Fibroblast of skin of right biceps (primary cell): ENCODE measurements at places on chromosomes 13 and 19.

- DNase-seq, result peak; percentile 3
These were observed 642.1 kb upstream of the ARGLU1 start for GRCh38 chr13:107209824-107210722.

- DNase-seq, result no peak
These were observed 318.7 kb upstream of the NBEA start for GRCh38 chr13:34623331-34623730.

- no peak for DNase-seq
These were observed 68.5 kb upstream of the GPR183 start for GRCh38 chr13:99375738-99376080.

DNA sequence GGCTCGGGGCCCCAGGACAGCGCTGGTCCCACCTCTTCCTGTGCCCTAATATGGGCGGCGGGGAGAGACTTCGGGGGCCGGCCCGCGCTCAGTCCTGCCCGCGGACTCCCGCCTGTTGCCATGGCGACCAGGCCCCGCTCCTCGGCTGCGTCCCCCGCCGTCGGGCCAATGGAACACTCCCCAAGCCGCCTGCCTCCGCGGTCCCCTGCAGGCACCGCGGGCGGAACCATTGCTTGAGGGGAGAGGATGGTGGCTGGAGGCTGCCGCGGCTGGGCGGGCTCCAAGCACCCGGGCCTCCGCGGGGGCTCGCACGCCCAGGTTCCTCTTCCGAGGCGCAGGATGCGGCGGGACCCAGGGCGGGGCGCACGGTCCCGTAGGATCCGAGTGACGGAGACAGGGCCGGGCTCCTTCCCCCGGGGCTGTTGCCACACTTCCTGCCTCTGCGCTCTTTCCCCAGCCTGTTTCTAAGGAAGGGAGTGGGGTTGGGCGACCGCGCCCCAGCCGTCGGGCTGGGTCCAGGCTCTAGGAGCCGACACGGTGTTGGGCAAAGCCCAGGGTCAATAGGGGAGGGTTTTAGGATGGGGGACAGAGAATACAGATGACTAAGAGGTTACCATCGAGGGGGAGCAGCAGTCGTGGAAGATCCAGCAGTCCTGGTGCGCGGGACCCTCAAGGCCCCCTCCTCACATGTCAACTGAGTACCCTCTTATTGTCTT is 1.2 kb upstream of the JUNB start:
- DNase-seq, result peak; percentile 97

DNA sequence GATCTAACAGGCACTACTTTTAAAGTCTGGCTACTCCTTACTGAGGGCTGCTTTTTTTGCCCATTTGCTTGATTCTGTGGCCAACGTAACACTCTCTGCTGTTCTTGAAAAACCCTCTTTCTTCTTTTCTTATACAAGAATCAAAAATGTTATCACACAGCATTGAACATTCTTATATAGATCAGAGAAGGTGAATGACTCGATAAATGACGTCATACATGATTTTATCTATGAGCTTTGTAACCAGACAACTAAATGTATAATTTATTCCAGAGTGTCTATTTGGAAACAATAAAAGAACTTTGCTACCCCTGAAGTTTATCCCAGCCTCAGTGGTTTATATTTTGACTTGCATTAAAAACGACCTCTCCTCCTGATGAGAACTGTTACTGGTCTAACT is 12.4 kb downstream of the RFX2 start:
- DNase-seq, result no peak

GRCh38 chr13:73081256-73081915 is 22.6 kb downstream of the KLF5 start:
- no peak for DNase-seq

GRCh38 chr13:108561149-108561548 is 68.3 kb upstream of the MYO16 start:
- no peak for DNase-seq

DNA sequence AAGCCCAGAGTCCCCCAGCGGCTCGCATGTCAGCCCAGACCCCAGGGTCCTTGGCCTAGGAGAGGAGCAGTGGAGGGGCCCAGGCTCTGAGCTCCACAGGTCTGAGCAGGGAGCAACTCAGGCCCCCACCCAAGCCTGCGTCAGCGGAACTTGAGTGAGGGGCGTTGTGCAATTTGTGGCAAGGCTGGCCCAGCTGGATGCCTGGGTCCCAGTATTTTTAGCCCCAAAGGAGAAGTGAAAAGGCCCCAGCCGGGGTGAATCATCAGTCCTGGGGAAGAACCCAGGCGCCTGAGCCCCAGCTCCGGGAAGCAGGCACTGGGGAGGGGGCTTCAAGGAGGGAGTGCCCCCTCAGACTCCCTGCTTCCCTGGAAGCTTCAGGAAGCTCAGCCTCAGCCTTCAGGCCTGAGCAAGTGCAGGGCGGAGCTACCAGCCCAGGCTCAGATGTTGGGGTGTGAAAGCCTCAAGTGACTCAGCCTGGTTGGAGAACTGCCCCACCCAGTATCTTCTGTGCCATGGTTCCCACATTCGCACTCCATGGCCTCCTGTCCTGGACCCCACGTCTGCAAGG is 7.2 kb downstream of the MED29 start:
- peak; percentile 71 for DNase-seq

DNA sequence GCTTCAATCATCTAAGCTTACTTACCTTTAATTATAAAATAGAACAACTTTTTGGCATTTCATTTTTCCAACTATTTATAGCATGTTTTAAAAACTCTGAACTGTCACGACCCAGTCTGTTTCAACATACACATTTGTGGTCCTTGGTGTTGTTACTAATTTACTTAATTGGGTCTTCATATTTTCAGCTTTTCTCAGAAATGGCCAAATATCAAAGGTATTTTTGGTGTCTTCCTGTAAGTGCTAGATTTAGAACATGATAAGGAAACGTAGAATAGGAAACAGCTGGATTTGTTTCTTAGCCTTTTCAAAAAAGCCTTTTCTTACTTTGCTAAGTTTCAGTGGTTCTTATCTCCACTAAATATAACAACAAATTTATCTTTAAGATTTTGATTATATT is 11.4 kb downstream of the LPAR6 start:
- no peak for DNase-seq

DNA sequence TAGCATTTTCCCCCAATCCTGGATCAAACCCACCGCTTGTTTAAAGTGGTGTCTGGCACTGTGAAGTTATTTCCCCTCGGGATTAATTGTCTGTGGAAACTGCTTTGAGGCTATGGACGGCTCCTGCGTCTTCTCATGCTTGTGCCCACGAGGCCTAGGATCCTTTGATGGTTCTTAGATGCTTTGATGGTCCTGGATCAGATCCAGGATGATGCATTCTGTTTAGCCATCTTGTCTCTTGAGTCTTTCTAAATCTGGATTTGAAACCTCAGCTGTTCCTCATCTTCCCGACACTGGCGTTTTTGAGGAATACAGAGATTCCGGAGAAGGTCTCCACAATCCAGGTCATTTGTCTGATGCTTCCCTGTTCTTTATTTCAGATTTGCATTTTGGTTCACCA is 36.1 kb upstream of the USP29 start:
- no peak for DNase-seq

GRCh38 chr19:7888826-7889217 is 512 bp downstream of the LRRC8E start:
- no peak for DNase-seq

DNA sequence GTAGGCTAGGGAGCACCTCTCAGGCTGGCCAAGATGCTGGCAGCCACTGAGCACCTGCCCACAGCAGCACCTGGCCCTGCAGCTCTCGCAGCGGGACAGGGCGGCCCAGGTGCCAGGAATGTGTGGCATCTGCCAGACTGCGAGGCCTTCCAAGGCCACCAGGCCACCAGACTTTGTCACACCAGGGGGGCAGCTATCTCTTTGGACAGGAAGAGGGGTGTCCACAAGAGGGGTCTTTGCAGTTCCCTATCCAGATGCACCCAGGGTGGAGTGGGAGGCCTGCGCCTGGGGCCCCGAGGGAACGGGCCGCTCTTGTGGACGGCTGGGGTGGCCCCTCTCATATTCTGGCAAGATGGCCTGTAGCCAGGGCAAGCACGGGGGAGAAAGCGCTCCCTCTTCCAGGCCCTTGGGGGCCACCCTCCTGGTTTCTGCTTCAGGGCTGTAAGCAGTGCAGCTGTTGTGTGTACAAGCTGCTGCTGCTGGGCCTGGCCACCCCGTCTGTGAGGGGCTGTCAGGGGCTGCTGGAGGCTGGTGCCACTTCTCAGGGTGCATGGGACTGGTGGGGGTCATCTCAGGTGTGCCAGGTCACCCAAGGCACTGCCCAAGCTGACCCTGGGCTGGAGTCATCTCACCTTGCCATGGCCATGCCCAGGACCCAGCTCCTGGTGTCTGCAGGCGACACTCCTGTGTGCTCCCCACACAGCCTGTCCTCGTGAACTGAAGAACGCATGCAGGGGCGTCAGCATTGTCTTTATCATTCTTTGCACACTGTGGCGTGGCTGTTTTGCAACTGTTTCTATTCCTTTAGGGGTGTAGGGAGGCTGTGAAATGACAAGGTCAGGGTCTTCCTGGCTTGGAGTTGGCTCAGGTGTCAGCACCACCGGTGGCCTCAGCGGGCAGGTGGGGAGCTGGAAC is 1.8 kb downstream of the TEX29 start:
- DNase-seq, result no peak

DNA sequence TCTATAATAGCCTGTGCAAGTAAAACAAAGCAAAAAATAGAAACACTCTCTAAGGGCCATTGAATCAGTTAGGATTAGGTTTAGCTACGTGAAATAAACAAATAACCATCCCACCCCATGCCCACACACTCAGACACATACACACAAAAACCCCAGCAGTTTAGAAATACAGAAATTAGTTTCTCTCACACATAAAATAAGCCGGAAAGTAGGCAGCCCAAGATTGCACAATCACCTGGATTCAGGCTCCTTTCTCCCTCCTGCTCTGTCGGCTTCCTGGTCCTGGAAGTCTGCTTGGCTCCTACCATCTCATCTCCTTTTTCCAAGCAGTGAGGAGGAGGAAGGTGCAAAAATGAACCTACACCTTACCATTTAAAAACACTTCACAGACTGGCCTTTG is 22.6 kb upstream of the USP12 start:
- no peak for DNase-seq

- peak; percentile 81 for DNase-seq
These were observed at the start of gene ZNF439 for GRCh38 chr19:11848594-11849469. Gene ZNF439 (plus strand): TSS chr19:11848726. CDS start chr19:11848868, 142 bp downstream.

DNA sequence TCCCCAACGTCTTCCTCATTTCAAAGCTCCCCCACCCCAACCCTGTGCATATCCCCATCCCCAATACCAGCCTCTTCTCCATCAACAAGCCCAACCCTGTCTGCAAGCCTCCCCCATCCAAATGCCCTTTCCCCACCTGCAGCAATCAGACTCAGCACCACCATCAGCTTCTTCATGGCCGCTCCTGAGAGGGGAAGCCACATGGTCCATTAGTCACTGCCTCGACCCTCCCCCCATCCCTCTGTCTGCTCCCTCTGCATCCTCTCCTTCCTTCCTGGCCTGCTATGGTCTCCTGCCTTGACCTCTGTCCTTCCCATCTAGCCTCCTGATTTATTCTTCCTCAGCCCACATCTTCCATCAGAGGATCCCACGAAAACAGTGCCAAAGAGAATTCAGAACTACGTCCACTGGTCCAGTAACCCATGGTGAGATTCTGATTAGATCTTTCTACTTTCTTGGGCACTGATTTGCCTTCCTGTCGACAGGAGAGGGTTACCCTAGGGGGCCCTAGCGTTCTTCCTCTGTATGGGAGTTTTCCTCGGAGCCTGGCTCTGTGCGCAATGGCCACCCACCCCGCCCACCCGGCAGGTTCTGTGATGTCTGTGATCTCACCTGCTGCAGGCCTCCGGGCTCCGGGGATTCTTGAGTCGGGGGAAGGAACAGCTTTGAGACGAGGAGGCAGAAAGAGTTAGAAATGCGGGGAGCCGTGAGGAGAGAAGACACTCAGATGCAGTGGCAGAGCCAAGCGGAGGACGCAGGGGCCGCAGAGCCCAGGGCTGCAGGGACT is 1.3 kb downstream of the KLK6 start:
- DNase-seq, result no peak

- DNase-seq, result no peak
These were observed 12.5 kb downstream of the UBXN6 start for GRCh38 chr19:4444765-4445741.

GRCh38 chr13:52459668-52460067 is 4.4 kb downstream of the CKAP2 start:
- peak; percentile 69 for DNase-seq

GRCh38 chr13:75796825-75797224 is 160.7 kb downstream of the LMO7 start:
- DNase-seq, result no peak

- DNase-seq, result no peak
These were observed 668 bp upstream of the SBK3 start for GRCh38 chr19:55546011-55546410.

DNA sequence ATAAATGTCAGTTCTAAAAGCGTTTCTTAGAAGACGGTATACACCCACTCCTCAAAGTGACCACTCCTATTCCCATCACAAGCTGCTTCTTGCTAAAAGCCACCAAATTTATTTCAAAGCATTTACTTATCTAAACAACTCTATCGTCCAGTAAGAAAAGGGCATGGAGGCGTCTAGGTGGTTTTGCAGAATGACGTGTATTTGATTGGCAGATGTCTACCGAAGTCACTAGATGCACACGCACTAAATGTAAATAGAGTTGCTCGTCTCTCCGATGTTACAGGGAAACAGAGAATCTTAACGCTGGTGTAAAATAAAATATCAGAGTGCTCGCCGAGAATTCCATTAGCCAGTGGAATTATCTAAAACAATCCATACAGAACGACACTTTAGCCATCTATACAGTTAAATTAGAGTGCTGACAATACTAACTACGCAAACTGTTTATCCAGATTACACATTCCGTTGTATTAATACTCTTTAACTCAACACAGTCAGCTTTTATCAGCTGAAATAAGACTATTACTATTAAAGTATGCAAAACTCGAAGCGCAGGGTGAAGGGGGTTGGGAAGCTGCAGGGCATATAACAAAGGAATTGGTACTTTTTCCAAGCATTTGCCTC is 1.9 kb downstream of the KLF12 start:
- no peak for DNase-seq

DNA sequence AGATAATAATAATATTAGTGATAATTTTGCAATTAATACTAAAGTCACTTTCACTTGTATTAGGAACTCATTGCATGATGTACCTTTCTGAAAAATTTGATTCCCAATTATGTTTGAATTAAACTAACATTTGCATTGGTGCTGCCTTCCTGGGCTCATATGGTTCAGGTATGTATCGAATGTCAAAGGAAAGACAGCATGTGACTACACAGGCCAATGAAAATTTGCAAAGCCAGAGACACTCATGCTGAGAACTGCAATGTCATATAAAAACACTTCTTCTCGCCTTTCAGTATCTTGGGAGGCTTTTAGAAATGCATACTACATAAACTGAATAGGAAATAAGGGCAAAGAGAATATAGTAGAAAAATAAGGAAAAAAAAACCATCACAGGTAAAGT is 44.3 kb downstream of the RAP2A start:
- DNase-seq, result no peak

GRCh38 chr13:30300596-30300995 is 6.8 kb downstream of the KATNAL1 start:
- peak; percentile 56 for DNase-seq
